ENCODE measurements at places on chromosomes 16 and 17.

GRCh38 chr16:48157302-48157701 is 1.5 kb upstream of the ABCC12 start:
- no peak for DNase-seq

GRCh38 chr17:76140661-76141211 is 309 bp downstream of the FOXJ1 start:
- no peak for DNase-seq

- no peak for DNase-seq
Observed at GRCh38 chr17:72126575-72127486, 6.0 kb downstream of the SOX9 start.

DNA sequence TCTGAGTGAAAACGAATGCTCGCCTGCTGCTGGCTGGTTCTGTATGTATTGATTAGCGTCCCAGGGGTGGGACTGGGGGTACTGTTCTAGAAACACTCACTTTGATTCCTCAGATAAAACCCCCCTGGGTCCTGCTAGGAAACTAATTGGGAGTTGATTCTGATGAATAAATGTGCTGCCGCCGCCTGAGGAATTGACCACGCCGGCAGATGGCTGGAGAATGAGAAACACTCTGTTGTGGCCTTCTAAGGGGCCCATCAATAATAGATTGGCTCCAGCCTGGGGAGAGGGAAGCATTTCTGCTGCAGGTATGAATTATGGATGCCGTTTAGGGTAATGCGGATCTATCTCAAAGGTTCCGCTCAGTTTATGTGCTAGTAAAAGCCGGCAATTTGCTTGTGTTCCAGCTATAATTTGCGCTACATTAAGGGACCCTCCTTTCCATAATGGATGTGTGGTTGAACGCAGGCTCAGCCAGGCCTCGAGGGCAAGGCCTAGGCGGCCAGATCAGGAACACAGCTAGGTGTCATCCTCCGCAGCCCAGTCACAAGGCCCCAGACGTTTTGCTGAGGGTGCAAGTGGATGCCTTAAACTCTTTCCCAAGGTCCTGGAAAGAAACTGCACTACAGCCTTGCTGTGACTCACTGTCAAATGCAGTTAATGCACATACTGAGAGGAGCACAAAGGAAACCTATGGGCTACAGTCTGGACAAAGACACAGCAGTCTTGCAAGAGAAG is 132.2 kb upstream of the HS3ST2 start:
- DNase-seq: no peak

DNA sequence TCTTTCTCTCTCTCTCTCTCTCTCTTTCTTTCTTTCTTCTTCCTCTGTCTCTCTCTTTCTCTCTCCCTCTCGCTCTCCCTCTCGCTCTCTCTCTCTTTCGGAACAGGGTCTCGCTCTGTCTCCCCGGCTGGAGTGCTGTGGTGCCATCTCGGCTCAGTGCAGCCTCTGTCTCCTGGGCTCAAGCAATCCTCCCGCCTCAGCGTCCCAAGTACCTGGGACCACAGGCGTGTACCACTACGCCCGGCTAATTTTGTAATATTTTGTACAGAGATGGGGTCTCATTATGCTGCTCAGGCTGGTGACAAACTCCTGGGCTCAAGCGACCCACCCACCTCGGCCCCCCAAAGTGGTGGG is 12.7 kb upstream of the KLHDC4 start:
- DNase-seq: no peak

- no peak for DNase-seq
Observed at GRCh38 chr16:2048116-2048543, 345 bp downstream of the TSC2 start.

GRCh38 chr16:11256661-11257130 is 692 bp upstream of the SOCS1 start:
- no peak for DNase-seq

DNA sequence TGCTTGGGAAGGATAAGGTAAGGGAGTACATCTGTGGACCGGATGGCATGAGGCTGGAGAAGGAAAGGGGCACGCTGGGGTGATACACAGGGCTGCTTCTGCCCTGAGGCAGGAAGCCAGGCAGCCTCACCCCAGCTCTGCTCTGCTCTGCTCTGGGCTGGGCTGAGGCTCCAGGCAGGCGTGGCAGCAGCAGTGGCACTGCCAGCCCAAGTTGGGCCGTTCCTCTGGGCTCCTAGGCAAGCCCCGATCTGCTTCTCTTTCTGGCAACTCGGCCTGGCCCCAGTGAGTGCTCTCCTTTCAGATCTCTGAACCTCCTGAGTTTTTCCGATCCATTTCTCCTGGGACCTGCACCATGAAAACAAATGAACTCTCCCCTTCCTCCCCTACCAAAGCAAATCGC is 44.9 kb downstream of the VAC14 start:
- no peak for DNase-seq

DNA sequence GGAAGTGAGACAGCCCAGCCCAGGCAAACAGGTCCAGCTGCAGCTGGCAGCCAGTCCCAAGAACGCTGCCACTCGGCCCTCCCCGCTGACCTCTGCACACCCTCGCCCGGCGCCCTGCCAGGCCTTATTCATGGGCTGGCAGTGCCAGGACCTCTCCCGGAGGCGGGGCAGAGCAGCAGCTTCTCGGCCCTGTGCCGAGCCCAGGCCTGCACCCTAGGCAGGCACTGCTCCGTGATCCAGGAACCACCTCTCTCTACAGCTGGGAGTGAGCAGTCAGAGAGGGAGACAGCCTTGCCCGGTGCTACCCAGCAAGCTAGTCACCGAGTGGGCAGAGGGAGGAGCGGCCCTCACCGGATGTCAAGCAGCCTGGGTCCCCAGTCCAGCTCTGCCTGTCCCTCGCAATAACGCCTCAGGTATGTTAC is 79.9 kb upstream of the CBX4 start:
- no peak for DNase-seq

DNA sequence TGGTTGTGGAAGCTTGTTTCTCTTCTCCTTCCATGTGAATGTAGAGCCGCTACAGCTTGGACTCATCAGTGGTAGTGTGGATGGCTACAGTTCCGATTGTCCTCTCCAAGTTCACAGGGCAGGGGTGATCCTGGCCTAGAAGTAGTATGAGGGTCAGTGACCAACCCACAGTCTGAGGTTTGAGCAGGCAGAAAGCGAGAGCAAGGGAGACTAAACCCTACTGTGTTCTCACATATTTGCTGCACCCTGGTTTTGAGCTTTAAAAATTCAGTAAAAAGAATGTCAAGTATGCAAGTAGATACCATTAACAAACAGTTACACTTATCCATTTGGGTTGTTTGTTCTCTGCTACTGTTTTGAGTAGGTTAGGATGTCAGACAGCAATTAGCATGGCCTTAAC is 148.9 kb downstream of the MRTFB start:
- no peak for DNase-seq

- DNase-seq: no peak
Observed at GRCh38 chr16:15723808-15724207, 73.8 kb downstream of the NDE1 start.

GRCh38 chr17:6926667-6927066 is 69.2 kb upstream of the ALOX12 start:
- no peak for DNase-seq

DNA sequence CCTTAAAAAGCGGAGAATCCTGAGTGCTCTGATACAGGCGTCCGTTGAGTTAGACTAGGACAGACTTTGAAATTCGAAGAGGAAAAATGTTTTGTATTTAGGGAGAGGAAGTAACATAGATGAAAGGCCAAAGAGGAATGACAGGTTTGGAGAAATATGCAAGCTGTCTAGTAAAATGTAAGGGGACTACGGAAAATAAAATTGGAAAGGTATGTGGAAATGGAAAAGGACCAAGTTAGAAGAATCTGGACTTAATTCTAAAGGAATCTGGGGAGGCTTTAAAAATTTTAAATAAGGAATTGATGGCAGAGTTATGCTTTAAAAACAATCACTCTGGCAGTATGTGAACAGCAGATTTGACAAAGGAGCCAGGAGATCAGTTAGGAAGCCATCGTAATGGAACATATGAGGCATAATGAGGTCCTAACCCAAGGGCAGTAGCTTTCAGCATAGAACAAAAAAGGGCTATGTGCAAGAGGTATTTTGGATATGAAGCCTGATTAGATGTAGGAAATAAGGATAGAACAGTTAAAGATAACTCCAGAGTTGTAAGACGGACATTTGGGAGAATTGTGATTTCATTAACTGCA is 38.3 kb downstream of the CYB561 start:
- DNase-seq: no peak

DNA sequence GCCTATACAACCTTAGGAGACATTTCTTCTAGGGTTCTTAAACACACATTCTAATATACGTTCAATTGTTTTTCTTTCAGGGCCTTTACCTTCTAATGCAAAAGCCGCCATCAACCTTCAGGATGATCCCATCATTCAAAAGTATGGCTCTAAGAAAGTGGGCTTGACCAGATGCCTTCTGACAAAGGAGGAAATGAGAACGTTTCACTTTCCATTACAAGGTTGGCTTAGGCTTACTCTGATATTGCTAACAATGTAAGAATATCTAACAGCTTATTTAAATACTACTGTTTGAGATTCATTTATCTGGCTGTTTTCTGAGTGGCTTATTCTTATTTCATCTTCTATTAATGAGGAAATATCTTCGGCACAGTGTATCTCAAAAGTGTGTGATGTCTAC is 15.4 kb downstream of the REXO5 start:
- no peak for DNase-seq

All from stimulated activated naive CD8-positive, alpha-beta T cell treated with anti-CD3 and anti-CD28 coated beads, Interleukin-15, amount 100 ng/mL, for 72 hours (primary cell).